ENCODE measurements at places on chromosomes 1 and 21.
A peak's percentile ranks its signal among the peaks of the same experiment; 100 is the strongest.

DNA sequence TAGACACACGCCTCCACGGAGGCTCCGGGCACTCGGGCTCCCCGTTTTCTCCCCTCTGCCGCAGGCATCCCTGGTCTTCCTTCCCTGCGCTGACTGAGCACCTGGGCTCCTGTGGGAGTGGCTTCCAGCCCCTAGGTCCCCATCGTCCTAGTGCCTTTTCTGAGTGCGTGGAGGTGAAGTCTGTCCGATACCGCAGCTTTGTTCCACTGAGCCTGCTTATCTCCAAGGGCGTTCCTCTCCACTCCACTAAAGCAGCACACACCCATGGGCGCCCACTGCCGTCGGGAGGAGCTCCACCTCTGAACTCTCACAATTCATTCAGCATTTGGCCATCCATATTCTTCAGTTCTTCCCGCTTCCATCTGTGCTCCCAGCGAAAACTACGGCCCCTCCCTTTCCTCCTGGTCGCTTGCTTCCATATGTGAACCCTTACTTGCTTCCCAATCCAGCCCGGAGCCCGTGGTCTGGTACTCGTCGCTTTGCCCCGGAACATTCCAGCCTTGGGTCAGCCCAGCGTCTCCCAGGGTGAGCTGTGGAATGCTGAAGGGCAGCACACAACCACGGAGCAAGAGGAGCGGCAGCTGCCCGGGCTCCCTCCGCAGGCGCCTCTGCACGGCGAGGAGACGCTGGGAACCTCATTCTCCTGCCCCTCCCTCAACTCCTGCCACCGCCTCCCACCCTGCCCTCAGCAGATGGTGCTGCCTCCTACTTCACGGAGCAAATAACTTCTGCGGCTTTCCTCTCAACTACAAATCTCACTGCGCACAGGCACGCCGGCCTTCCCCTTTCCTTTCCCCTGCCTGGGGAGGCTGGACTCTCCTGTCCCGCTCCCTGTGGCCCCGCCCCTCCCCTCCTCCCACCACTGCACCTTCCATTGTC is 27.5 kb downstream of the ATP8B2 start:
- DNase-seq: peak; percentile 26

DNA sequence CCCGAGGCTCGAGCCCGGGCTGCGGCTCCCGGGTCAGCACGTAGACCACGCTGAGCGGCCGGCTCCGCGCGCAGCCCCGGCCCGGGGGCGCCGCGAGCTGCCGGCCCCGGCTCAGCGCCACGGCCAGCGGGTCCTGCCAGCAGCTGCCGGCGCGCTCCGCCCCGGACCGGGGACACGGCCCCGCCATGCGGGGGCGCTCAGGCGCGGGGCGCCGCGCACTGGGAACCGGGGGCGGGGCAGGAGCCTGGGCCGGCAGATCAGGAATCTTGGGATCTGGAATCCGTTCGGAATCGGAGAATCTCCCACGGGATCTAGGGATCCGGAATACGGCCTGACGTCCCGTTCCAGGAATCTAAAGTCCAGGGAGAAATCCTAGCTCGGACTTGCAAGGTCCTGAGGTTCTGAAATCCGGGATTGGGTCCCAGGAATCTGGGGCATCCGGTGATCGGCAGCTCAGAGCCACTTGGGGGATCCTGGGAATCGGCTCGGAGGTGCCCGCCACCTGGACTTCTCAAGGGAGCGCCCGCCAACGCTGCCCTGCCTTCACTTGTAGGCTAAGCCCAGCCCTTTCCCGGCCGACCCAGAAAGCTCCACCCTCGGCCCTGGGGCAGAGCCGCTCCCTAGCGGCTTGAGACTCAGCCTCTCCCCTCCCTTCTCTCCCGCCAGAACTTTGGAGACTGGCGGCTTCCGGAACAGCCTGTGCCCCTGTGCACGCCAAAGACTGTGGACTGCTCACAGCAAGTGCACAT is at the start of gene MAP3K6:
MAP3K6 (minus strand) TSS at position 551 of the 749 bp plus-strand sequence; CDS start at position 187, 364 bp downstream.
- no peak for DNase-seq

- no peak for DNase-seq
Observed at GRCh38 chr21:28944296-28944695, 48.4 kb downstream of the LTN1 start.

DNA sequence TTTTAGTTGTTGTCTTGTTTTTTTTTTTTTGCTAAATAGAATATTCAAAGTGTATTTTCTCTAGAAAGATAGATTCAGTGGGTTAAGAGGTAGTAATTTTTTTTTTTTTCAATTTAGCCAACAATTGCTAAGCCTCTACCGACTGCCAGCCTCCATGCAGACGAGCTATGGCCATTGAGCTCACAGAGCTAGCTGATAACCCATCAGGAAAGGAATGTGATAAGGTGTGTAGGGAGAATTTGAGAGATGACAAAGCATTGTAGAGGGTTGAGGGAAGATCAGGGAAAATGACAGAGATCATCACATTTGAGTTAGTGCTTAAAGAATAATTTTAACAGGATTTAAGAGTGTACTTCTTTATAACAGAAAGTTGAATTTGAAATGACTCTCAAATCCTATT is 30.6 kb downstream of the DNM3 start:
- no peak for DNase-seq

DNA sequence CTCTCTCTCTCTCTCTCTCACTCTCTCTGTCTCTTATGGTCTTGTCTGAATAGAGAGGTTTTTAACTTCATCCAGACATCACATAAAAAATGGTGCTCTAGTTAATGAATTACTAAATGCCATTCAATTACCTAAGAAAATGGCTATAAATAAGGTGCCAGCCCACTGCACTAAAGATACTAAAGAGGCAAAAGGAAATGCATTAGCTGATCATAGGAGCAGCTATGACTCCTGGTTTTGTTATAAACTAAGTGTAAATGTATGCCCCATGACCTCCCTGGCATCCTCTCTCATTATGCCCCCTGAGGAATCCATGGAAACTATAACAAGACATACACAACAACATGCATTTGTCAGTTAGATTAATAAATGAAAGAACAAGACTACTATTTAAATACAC is 57.5 kb upstream of the PDC start:
- DNase-seq: no peak

DNA sequence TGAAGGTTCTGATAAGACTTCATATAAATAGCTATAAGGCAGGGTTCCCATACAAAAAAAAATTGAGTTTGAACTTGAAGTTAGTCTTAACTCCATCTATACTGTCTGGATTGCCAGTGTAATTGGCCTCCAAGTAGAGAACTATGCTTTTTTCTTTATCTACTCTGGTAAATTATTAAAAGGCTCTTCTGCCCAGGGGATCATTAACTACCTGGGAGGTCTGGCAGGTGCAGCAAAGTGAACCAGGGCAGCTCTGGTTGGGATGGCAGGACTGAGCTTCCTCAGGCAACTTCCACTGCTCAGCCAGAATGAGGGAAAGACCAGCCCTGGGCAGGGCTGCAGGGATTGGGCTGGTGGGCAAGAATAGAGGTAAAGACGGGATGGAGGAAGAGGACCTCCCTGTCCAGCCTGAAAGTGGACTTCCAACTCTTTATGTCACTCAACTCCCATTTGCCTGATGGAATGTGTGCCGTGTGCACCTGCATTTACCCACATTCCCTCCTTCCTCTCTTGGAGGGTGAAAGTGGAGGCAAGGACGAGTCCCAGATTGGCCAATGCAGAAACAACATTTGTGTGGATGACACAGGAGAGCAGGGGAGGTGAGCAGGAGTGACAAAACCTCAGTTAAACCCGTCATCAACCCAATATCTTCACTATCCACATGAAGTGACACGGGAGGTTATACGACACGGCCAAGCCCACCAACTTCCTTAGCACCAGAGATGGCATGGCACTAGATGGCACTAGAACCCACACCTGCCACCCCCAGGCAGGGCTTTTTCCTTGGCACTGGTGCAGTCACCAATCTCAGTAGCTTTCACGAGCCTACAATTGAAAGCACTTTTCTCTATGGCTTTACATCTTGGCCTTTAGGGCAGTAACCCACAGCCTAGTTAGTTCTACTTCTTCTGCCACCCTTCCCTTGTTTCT is 25.2 kb downstream of the CCN1 start:
- no peak for DNase-seq

GRCh38 chr1:8551613-8552489 is 233.9 kb downstream of the SLC45A1 start:
- no peak for DNase-seq

- peak; percentile 48 for DNase-seq
Observed at GRCh38 chr1:109277434-109278204, 5.3 kb downstream of the PSRC1 start.

- DNase-seq: no peak
Observed at GRCh38 chr1:87250336-87250735, 78.3 kb upstream of the LMO4 start.

DNA sequence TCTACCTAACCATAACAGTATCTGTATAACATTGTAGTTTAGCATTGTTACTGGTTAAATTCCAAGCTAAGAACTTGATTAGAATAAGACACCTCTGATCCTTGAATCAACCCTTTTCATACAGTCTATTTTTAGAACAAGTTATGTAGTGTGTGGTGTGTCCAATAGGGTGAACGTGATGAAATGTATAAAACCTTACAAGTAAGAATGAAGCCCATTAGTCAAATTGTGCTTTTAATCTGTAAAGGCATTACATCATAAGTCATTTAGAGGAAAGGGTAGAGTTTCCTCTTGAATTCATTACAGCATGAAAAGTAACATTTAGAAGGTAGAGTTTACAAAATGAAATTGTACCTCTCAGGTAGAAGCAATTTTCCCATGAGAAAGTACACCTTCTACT is 479.2 kb downstream of the LTN1 start:
- DNase-seq: no peak

- DNase-seq: no peak
Observed at GRCh38 chr1:185229981-185230380, 73.0 kb downstream of the SWT1 start.

GRCh38 chr1:151846062-151846568 is 6.5 kb upstream of the C2CD4D start:
- no peak for DNase-seq

DNA sequence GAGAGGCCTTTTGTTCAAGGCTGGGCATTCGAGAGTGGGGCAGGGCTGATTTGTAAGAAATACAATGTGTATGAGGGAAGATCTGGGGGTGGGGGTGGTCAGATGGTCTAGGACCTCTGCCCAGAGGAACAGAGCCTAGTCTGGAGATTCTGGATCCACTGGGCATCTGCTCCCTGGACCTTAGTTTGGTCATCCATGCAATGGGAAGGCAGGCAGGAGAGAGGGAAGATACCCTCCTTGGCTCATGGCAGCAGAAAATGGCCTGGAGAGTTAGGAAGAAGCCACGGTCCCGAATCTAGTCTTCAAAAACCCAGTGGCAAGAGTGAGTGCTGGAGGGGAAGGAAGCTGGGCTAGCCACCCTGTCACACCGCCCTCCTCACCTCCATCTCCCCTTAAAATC is 38.8 kb downstream of the CITED4 start:
- DNase-seq: no peak

- peak; percentile 47 for DNase-seq
Observed at GRCh38 chr1:244918421-244919319, 54.3 kb upstream of the HNRNPU start.
